HepG2 (cell line): ENCODE measurements at places on chromosomes 4 and X. TPM values are rescaled to one million over a fixed set of nuclear protein-coding genes. Genes with fewer than 3 reads are reported as not detected.

DNA sequence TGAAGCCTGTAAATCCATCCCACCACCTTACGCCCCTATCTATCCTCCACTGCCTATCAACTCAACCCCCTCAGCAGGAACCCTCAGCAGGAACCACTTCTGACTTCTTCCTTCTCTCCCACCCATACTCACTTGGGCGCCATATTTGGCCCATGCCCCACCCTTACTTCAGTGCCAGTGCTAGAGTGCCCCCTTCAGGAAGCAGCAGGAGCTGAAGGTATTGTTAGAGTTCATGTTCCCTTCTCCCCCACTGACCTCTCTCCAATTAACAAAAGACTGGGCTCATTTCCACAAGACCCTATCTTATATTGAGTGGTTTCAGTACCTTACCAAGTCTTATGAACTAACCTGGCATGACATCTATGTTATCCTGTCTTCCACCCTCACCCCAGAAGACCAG lies 363.1 kb upstream of the SLIT2 start:
- DNase-seq: no peak

The ANXA5 gene
- total RNA-seq: 342 and 477 TPM in 2 replicates

The LNX1 gene
- total RNA-seq: 0.49 and 0.62 TPM in 2 replicates

DNA sequence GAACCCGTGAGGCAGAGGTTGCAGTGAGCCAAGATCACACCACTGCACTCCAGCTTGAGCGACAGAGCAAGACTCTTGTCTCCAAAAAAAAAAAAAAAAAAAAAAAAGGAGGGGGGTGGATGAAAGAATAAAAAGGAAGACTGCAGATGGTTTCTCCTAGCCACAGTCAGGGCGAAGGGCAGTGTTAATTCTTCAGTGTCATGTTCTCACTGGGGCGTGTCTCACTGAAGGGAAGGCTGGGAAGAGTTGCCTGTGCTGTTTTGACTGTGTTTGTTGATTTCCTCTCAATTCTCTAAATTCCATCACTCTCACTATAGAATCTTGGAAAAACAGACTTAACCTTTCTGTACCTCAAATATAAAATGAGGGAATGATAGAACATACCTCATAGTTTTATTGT lies 71.6 kb upstream of the DHX15 start:
- DNase-seq: no peak

The SPOCK3 gene
- total RNA-seq: not detected in 2 replicates

DNA sequence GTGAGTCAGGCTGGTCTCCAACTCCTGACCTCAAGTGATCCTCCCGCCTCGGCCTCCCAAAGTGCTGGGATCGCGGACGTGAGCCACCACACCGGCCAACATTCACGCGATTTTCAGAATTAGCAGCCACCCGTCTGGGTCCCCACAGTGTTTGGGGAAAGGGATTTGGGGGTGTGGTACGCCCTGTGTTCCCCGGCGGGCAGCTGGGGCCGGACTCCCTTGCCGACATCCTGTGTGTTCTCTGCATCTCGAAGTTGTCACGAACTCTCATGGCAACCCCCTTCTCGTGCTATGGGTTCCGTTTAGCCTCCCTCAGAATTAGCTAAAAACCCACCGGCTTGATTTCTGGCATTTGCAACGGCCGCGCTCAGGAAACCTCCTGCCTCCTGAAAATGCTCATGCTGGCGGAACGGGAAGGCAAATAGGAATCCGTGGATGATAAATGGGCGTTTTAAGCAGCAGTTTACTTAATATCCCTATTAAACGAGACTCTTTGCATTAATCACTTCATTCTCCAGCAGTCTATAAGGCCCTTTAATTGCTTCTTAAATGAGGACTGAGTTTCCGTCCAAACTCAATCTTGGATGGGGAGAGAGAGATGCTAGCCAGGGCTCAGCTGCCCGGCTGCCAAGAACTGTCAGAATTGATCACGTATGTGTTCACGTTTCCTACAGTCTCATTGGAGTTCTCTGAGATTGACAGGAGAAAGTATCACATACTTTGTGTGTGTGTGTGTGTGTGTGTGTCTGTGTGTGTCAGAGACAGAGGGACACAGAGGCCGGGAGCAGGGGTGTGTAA lies 78.9 kb upstream of the PPP2R3B start:
- no peak for DNase-seq

The ADH1C gene
- total RNA-seq: not detected in 2 replicates

DNA sequence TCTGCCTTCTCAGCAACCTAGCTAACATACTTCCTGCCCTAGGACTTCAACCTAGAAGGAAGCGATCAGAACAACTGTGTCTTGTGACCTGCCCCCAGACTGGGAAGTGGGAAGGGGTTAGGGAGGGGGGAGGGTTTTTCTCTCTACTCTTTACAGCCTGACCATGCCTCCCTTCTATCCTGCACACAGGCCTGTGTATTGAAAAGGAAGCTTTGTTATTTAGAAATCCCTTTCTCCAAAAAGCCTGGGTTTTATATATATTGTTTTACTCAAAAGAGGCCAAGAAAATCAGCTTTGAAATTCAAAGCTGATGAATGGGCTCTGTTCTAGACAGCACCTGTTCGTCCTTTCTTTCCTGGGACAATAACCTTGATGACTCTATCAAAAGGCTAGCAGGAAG lies 35.2 kb upstream of the SMS start:
- DNase-seq: no peak

The GABRE gene
- 2.6 and 12.2 TPM in 2 replicates for total RNA-seq

- no peak for DNase-seq
Measured at GRCh38 chrX:85026170-85026569, 22.5 kb downstream of the APOOL start.

GRCh38 chrX:19790829-19791228 lies 96.6 kb downstream of the SH3KBP1 start:
- no peak for DNase-seq

DNA sequence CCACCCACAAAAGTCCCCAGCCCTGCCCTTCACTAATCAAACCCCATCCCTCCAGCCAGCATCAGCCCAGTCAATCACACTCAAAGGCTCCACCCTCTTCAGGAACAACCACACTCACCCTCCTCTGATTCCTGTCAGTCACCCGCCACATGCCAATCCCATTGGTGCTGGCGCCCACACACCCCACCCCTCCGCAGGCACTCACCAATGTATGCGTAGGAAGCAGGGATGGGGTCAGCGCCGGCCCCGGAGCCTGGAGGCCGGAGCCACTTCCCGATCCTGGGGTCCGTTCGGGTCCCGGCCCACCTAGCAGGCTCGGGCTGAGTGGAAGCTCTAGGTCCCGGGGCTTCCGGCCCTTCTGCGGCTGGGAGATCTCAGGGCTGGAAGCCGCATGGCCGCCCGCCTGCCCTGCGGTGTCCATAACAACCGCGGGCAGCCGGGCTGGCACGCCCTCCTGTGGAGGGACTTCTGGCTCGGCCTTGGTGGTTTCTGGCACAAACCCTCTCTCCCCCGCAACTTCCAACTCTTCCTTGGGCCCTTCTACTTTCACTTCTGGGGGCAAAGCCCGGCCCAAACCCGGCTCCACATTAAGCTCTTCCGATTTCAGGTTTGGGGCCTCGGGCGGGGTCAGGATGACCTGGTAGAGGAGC lies 7.9 kb upstream of the CFP start:
- DNase-seq: no peak

- DNase-seq: no peak
Measured at GRCh38 chrX:39764441-39764914, 333.3 kb downstream of the BCOR start.

- DNase-seq: no peak
Measured at GRCh38 chrX:148498067-148498466, 2.4 kb upstream of the AFF2 start.

DNA sequence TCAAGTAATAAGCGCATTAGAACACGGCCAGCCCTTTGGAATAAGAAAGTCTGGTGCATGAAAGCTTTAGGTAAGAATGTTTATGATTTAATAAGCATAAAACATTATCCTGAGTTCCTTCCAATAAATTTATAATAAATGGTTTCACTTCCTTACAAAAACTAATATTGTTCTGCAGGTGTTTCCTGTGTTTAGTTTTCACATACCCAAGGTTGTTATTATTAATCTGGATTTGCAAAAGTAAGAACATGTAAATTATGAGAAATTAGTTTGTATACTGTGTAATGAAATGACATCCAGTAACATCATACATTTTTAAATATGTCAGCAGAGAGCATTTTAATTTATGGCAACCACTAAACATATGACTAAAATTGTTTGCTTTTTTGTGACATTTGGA lies 72.1 kb downstream of the BANK1 start:
- no peak for DNase-seq

The SMR3B gene
- not detected in 2 replicates for total RNA-seq

- no peak for DNase-seq
Measured at GRCh38 chr4:7587433-7588405, 153.0 kb upstream of the PSAPL1 start.

DNA sequence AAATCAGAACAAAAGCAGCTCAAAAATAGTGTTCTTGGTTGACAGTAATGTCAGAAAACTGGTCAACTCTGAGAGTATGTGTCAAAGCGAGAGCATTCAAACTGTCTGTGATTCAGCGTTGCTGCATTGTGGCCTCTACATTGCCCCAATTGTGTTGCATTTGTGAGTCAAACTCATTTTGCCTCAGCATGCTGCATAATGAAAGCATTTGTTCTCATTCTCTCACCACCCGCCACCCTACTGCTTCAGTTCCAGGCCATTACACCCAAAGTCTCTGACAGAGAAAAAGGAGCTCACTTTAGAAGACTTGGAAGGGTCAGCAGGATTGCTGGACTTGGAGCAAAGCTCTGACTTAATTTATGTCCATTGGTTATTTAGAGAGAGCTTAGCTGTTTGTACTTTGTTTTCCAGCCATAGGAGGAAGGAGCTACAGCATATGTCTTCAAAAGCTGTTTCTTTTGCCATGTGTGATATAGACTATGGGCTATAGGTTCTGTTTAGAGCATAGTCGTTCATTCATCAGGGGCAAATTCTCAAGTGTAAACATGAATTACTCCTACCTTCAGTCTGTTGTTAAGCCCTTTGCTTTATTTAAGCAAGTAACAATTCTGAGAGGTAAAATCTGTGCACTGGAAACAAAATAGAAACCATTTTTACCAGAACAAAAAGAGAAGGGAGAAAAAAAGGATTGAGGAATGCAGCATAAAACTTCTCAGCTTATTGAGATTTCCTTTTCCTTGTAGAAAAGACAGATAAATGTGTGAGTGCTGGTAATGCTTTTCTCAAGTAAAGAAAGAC lies 153.4 kb upstream of the ANK2 start:
- DNase-seq: no peak

DNA sequence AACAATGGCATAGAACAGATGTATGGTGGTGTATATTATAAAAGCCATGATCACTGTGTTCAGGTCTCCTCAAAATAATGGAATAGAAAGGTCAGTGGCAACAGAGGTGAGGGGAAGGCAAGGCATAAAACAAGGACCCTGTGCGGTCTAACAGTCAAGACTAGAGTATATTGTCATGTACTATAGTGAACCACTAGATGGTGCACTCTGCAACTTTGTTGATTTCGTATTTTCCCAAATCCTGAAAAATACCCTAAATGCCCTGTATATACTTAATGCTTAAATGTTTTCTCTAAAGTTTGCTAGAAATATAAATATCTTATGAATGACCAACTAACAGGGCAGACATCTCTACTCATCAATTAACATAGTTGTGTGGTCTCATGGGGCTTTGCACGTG lies 453.0 kb downstream of the PCDH11X start:
- DNase-seq: peak; percentile 0
